Amygdala (tissue), 56 donors: ENCODE measurements at places on chromosomes 2 and 18.

DNA sequence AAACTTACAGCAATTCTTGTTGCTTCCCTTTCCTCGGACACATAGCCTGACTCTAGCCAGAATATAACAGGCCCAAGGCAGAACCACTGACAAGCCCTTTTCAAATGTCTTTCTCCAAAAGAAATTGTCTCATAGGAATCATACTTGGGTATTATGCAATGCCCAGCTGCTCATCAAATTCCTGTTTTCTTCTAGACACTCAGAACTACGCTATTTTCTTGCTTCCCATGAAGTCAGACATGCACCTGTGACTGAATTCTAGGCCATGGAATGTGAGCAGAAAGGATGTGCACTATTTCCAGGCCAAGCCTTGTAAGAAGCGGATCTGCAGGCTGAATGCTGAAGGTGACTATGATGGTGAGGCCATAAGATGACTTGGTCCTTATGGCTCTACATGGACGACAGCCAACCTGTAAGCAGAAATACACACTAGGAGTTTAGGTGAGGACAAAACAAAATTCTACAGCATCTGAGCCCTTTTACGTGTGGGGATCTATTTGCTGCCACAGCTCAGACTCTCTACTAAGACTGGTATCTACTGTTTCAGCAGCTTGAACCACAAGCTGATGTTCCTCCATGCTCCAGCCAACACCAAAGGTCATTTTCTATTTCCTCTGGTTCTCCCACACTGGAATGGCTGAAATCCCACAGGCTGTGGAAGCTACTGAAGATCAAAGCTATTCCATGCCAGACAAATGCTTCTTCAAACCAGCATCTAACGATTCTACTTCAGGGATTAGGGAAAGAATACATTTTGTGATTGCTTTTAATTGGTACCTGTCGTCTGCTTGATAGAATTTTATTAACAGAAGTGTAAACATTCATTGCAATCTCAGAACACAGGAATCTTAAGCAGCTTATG, 378.7 kb downstream of the RBM43 start:
- DNase-seq: no peak

GRCh38 chr18:51513517-51513916, 316.0 kb upstream of the MEX3C start:
- no peak for DNase-seq

- DNase-seq: no peak
Observed at GRCh38 chr18:76764291-76764901, 58.0 kb upstream of the ZNF236 start.

GRCh38 chr2:133884739-133885381, 316.6 kb upstream of the NCKAP5 start:
- no peak for DNase-seq

GRCh38 chr18:58908006-58908405, 43.3 kb downstream of the ZNF532 start:
- no peak for DNase-seq

DNA sequence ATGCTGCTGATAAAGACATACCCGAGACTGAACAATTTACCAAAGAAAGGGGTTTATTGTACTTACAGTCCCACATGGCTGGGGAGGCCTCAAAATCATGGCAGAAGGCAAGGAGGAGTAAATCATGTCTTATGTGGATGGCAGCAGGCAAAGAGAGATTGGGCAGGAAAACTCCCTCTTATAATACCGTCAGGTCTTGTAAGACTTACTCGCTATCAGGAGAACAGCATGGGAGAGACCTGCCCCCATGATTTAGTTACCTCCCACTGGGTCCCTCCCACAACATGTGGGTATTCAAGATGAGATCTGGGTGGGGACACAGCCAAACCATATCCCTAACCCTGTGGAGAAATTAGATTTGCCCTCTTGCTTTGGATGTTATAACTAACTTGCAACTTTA, 1068.0 kb upstream of the ZEB2 start:
- no peak for DNase-seq

GRCh38 chr18:47149457-47150028, 757 bp downstream of the HDHD2 start:
- DNase-seq: no peak

DNA sequence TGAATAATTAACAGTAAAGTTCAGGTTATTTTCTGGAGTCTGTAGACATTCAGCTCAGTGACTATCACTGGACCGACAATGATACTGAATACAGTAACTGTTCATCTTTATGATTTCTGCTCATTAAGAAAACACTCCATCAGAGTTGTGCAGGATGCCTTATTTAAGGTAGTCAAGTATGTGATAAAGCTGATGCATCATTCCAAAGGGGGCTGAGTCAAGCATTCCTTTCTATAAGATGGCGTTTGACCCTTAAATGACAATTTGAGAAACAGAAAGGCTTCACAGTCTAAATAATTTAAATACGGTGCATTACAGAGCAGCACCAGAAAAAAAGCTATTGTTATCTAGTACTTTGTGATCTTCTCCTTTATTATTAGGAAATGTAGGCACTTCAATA, 131.1 kb downstream of the CDH2 start:
- no peak for DNase-seq
